ENCODE measurements at places on chromosomes 3 and 15.

DNA sequence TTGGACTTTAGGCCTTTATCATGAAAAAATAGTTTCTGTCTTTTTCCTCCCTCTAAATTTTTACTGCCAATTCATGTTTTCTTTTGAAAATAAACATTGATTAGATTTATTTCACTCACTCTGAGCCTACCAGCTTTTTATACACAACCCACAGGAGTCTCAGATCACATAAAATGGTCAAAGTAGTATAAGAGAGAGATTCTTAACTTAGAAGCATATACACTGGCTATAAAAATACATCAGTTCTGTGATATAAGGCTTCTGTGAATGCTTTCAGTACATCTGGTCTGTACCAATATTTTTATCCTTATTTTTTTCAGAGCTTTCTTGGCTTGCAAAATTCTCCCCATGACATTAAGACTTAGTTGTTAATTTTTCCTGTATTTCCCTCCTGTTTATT is 117.0 kb upstream of the PTX3 start:
- no peak for DNase-seq

GRCh38 chr15:62453375-62453774 is 288.3 kb upstream of the C2CD4B start:
- DNase-seq, result no peak

GRCh38 chr3:63193647-63194046 is 84.5 kb upstream of the SYNPR start:
- no peak for DNase-seq

GRCh38 chr15:38781196-38781595 is 216.6 kb upstream of the RASGRP1 start:
- no peak for DNase-seq

DNA sequence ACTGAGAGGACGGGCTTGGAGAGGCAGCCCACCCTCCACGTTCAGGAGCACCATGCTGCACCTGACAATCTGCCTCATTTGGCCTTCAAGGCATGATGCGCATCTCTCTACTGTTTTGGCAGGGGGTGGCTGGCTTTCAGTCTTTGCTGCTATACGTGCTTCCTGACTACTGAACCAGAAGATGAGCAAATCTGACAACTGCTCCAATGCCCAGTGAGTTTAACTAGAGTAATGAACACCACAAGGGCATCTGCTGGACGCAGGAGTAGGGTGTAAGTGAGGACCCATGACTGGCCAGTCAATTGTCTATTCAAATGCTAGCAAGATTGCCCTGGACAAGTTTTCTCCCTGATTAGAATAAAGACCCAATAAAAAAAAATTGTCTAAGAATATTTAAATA is 335.7 kb downstream of the MAGI1 start:
- DNase-seq, result no peak

- no peak for DNase-seq
Measured at GRCh38 chr15:29795610-29796009, 26.7 kb downstream of the TJP1 start.
